ENCODE measurements at places on chromosomes 5 and 9. TPM values are rescaled to one million over a fixed set of nuclear protein-coding genes. Genes with fewer than 3 reads are reported as not detected.

The SLC25A2 gene
- total RNA-seq = not detected

The ZDHHC11 gene
- 18.6 TPM for total RNA-seq

The KIAA0825 gene
- 0.41 TPM for total RNA-seq

The LCN15 gene
- total RNA-seq = not detected

The TPD52L3 gene
- total RNA-seq = not detected

The NUTM2F gene
- total RNA-seq = not detected

The ANKHD1 gene
- total RNA-seq = 42.8 TPM

The KCNIP1 gene
- not detected for total RNA-seq

The MYMK gene
- not detected for total RNA-seq

The UNC13B gene
- total RNA-seq = 8.7 TPM

The CYSRT1 gene
- 3.5 TPM for total RNA-seq

The ACTBL2 gene
- total RNA-seq = not detected

The AGXT2 gene
- total RNA-seq = not detected

The CDH10 gene
- total RNA-seq = 0.30 TPM

The LPAR1 gene
- total RNA-seq = 10.8 TPM

The FGF10 gene
- total RNA-seq = not detected

The SELENOP gene
- total RNA-seq = 0.42 TPM

The CARTPT gene
- total RNA-seq = not detected

The EGR1 gene
- total RNA-seq = 12.5 TPM

The COL27A1 gene
- 15.5 TPM for total RNA-seq

The HTR4 gene
- not detected for total RNA-seq

The DCTN3 gene
- total RNA-seq = 115 TPM

The MARVELD2 gene
- total RNA-seq = 2.1 TPM

The AJM1 gene
- total RNA-seq = 4.0 TPM

The SECISBP2 gene
- 21.0 TPM for total RNA-seq

The SPINK7 gene
- not detected for total RNA-seq

The CDH6 gene
- total RNA-seq = 0.19 TPM

The PRSS3 gene
- 11.1 TPM for total RNA-seq

The BHMT2 gene
- total RNA-seq = not detected

All from A549 treated with CpdA at 1 μM for 4 hours (cell line).